Fibroblast of villous mesenchyme (primary cell): ENCODE measurements at places on chromosomes 6 and 20. TPM values are rescaled to one million over a fixed set of nuclear protein-coding genes. Genes with fewer than 3 reads are reported as not detected.
A peak's percentile ranks its signal among the peaks of the same experiment; 100 is the strongest.

DNA sequence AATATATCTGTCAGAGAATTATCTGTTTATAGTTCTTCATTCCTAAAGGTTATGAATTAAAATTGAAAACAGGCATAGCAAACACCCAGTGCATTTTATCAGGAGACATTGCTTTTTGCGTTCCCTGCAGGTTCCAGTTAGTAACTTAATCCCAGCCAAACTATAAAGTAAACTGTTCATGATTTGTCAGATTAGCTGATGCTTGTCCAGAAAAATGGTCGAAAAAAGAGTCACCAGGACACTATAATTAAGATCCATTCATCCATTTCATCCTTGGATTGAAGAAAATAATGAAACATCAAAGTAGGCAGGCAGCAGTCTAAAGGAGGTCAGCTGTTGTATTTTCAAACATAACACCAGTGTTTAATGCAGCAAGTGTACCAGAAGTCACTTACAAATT lies 75.9 kb downstream of the EPHA7 start:
- DNase-seq, result no peak

DNA sequence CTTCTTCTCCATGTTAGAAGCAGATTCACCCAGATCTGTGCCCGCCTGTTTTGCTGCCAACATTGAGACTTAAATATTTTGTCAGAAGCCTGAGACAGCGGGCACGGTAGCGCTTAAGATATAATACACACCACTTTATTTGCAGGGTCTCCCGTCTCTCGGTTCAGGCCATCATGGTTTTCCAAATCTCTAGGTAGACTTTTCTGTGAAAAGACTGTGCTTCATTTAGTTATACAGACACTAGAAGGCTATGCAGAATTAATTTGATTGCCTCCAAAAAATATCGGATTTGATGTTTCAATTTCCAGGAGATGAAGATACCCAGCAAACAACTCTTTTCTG lies 598 bp downstream of the TBP start:
- DNase-seq, result no peak

GRCh38 chr6:165848086-165848426 lies 185.0 kb upstream of the PDE10A start:
- no peak for DNase-seq

GRCh38 chr6:149806127-149806526 lies 56.6 kb downstream of the PCMT1 start:
- DNase-seq, result no peak

DNA sequence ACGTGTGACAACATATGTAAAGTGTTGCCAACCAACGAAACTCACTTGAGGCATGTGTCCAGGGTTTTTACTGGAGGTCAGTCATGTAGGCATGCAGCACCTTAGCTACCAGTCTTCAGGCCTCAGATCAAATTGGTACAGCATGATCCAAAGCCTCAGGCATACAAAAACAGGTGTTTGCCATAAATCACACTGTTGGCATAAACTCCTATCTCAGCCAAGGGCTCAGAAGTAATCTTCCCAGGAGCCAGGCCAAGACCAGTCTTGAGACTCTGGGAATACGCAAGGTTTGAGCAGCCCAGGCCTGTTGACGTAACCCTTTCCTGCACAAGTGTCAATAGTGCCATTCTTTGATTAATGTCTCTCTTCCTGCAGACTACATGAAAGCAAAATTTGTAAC lies 163.5 kb downstream of the PRL start:
- no peak for DNase-seq

DNA sequence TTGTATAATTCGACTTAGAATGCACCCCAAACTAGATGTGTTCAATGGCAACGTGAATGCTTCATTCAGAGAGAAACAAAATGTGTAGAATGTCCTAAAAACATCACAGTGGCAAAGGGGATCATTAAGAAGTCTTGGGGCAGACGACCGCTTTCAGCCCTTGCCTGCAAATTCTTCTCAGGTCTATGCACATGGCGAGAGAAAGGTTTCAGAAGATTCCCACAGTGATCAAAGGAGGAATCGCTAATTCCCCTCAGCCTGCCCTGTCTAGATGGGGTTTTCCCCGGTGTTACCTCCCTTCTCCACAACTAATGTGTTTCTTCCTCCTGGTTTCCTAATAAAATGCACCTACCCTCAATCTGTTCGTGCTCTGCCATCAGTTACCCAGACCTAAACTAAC lies 13.3 kb upstream of the NHSL1 start:
- no peak for DNase-seq

DNA sequence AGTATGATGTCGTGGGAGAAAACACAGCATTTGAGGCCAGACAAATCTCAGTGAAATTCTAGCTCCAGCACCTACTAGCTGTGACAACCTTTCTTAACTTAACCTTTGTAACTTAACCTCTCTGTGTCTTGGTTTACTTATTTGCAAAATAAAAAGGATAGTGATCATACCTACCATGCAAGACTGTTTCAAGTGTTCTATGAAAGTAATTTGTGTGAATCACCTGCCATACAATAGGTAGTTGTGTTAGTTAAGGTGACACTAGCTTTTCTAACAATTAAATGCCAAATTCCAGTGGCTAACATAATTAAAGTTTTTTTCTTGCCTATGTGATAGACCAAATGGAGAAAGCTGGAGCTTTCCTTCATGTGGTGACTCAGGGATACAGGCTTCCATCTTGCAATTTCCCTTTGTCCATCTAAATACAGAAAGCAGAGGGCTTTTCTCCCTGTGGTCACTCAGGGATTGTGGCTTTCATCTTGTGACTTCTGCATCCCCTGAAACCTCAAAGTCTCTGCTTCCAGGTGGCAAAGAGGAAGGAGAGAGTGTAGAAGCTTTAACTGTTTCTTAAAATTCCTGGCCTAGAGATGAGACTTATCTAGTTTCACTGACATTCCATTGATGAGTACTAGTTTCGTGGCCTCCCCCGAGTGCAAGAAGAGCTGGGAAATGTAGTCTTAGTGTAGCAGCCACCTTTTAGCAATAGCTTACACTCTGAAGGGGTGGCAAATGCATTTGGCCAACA lies 311.4 kb downstream of the CLIC5 start:
- no peak for DNase-seq

DNA sequence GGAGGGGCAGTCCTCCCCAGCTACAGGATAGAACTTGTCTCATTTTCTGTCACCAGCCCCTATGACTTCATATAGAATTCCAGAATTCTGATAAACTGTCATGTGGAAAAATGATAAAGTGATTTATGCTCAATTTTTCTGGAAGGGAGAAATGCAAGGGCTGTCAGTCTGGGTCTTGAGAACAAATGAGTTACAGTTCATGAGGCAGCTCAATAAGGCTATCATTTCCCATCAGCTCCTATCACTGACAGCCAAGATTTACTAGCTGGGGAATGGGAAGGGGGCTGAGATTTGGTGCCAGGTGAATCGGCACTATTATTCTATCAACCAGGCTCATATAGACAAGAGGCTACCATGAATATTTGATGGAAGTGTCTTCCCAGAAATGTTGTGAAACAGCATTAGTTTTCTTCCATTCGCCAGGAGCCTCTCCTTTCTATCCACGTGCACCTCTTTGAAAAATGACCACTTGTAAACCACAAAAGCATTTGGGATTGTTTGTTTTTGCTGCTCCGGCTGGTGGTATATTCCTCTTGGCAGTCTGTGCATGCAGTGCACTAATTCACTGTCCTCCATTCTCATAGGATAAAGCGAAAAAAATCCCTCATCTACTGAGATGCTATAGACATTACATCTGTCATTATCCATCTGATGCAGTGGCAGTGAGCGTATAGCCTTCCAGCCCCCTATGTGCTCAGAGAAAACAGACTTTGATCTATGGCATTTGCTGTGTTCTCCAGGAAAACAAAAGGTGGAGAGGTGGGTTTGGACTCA lies 528.7 kb upstream of the RNF217 start:
- no peak for DNase-seq

DNA sequence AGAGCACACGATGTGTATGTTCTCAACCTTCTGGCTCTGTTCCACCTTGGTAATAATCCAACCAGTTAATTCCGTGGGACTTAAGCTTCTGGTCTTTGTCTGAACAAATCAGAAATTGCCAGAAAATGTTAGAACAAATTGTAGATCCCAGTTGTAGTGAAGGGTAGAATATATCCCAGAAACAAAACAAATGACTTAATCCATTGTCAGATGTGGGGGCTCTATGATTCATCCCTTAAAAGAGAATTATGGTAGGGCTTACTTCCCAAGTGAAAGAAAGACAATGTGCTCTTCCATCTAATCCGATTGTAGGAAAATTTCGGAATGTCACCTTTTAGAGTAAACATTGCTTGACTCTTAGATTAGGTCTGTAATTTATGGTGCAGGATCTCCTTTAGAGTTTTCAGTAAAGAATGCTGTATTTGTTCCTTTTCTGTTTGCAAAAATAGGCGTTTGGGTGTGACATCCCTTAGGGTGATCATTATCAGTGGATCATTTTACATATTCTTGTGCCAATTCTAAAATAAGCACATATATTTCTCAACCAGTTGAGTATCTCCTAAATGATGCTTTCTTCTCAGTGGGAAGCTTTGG lies 234.5 kb upstream of the ZNF217 start:
- peak; percentile 98 for DNase-seq

- no peak for DNase-seq
Measured at GRCh38 chr6:137193256-137194070, 20.0 kb upstream of the IL22RA2 start.

GRCh38 chr6:163351013-163351412 lies 63.5 kb upstream of the QKI start:
- DNase-seq, result no peak

GRCh38 chr6:111258615-111259088 lies 171.3 kb downstream of the SLC16A10 start:
- no peak for DNase-seq

GRCh38 chr6:150204705-150205472 lies 62.0 kb downstream of the PPP1R14C start:
- no peak for DNase-seq

- DNase-seq, result peak; percentile 33
Measured at GRCh38 chr6:38443352-38444144, 196.2 kb downstream of the BTBD9 start.

DNA sequence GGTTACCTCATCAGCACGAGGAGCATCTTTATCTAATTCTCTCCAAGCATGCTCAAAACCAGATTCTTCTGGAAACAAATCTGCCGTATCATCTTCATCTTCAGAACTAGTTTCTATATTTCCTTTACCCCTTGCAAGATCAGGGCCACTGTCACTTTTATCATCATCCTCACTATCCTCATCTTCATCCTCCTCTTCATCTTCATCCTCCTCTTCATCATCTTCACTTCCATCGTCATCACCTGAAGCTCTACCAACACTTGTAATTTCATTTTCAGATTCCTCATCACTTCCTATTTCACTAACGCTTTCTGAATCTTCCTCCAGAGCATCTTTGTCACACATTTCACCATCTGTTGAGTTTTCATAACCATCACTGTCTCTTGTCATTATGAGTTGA lies 8.9 kb downstream of the ESF1 start:
- DNase-seq, result no peak

DNA sequence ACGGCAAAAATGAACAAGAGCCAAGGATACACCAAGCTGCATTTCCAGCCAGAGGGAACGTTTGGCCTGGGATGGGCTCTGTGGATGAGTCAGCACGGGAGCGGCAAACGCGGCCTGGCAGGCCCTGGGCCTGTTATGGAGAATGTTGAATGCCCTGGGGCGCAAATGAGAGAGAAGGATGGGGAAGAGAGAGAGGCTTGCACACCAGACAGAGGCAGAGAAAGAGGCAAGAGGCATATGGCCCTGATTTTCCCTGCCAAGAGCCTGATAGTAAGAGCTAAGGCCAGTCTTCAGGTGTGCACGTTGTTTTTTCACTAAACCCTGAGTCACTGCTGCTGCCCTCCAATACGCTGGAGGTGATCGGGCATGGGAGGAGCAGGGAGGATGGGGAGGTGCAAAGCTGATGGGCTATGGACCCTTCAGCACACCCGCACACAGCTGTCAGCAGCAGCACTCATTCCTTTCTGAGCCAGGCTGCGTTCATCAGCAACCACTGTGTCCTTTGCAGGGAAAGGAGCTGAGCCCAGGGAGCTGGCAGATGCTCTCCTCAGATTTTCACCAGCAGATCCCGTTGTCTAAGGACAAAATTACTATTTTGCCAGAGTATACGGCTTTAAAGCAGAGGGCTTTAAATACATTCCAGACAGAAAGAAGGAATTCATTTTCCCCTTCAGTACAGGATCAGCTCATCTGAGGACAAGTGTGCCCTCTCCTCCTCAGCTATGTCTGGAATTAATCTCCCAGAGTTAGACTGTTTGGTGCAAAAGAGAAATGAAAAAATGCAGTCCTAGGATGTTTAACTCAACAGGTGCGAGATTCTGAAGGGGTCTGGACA lies 61.7 kb upstream of the SLC22A23 start:
- peak; percentile 69 for DNase-seq

- DNase-seq, result no peak
Measured at GRCh38 chr6:31740397-31741223, 805 bp downstream of the MSH5 start.

- peak; percentile 3 for DNase-seq
Measured at GRCh38 chr6:131381709-131382093, 191.3 kb upstream of the ARG1 start.

DNA sequence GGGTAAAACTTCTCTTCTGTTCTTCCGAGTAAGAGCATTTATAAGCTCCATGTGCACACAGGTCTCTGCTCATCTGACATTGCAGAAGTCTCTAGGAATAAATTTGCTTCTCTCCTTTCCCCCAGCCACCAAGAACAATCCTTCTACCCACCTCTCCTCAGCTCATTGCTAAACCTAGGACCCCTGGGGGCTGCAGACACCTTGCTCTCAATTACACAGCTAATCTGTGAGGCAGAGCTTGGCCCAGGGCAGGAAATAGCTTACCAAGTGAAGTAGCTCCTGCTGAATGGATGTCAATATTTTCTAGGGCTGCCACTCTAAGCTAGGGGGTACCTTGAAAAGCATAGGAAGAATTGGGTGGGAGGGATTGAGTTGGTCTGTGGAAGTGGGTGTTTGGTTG lies 44.0 kb downstream of the EIF2S2 start:
- no peak for DNase-seq

DNA sequence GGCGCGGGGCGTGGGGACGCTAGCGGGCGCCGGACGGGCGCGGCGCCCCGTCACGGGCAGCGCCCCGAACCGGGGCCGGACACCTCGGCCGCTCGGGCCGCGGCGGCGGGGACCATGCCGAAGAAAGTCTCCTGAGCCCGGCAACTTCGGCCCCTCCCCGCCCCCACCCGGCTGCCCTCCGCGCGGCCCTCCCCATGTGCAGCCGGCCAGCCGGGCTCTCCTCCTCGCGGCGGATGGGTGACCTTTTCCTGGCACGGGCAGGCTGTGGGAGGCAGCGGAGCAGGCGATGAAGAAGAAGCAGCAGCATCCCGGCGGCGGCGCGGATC lies 278 bp downstream of the UST start:
- peak; percentile 50 for DNase-seq

Gene MMP24
- total RNA-seq, result 0.32 and 0.43 TPM in 2 replicates

Gene DDX43
- 0.86 and 3.5 TPM in 2 replicates for total RNA-seq

Gene CNR1
- not detected in 2 replicates for total RNA-seq

Gene MYT1
- total RNA-seq, result not detected in 2 replicates

Gene CST3
- total RNA-seq, result 55.3 and 123 TPM in 2 replicates

Gene PAK5
- total RNA-seq, result not detected in 2 replicates

Gene SLA2
- total RNA-seq, result not detected in 2 replicates

Gene RSPO3
- 0.32 and 4.7 TPM in 2 replicates for total RNA-seq

Gene SMIM13
- total RNA-seq, result 10.3 and 15.5 TPM in 2 replicates

Gene DNAH8
- under 0.01 and 0.32 TPM in 2 replicates for total RNA-seq

Gene CST1
- total RNA-seq, result 3.9 and 11.3 TPM in 2 replicates
